ENCODE measurements at places on chromosomes 5 and 9.

- peak; percentile 54 for DNase-seq
These were observed 362.0 kb upstream of the CDH10 start for GRCh38 chr5:25006734-25007133.

- no peak for DNase-seq
These were observed 67.8 kb downstream of the DROSHA start for GRCh38 chr5:31464081-31464480.

GRCh38 chr5:118882666-118883065 is 105.7 kb downstream of the DTWD2 start:
- no peak for DNase-seq

DNA sequence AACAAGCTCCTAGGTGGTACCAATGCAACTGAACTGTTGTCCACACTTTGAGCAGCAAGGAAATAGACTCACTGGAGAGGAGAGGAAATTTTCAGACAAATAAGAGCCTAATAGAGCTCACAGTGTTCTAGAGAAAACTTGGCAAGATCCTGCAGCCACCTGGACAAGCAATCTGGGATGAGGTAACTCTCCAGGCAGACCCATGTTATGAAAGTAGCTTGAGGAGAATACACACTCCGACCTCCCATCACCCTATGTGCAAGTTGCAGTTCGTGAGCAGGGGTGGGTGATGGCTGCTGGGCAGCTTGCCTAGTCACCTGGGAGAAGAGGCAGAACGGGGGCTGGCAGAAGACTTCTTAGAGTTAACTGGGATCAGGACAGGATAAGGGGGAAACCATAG is 102.2 kb downstream of the KLF4 start:
- peak; percentile 10 for DNase-seq

DNA sequence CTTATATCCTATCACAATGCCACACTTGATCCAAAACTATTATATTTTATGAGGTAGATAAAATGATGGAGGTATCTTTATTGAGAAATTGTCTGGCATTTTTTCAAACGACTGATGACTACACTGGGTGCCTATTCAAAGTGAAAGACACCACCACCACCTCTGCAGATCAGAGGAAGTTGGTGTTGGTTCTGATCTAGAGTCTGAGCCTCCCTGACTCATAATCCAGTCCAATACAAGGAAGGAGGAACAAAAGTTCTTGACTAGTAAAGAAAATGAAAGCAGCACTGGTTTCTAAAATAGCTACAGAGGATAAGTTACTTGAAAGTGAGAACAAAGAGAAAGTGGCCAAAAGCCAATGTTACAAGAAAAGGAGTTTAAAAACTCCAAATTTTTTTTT is 139.9 kb downstream of the RFX3 start:
- peak; percentile 3 for DNase-seq

- peak; percentile 49 for DNase-seq
These were observed 648.5 kb downstream of the MTRR start for GRCh38 chr5:8517456-8517855.

DNA sequence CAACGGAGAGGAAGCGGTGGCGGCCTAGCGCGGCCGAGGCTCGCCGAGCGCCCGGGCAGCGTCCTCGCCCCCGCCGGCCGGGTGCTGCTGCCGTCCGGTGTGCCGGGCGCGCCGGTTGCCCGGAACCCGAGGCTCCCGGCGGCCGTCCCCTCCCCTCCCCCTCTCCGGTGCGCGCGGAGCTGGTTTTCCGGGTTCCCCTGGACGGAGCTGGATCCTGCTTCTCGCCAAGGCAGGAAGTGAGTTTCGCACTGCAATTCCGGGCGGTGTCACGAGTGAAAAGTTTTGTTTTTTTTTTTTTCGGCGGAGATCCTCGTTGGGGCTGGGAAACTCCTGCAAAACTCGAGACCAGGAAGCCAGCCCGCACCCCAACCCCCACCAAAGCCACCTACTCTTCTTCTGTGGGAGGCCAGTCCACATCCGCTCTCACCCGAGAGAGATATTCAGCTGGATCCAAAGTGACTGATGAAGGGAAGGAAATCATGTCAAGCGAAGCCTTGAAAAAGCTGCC is at the start of gene ERBIN:
Gene ERBIN, plus strand, starts transcription at position 300 of the 508 bp plus-strand sequence. CDS start 66,144 bp downstream, outside the sequence.
- DNase-seq = peak; percentile 81

DNA sequence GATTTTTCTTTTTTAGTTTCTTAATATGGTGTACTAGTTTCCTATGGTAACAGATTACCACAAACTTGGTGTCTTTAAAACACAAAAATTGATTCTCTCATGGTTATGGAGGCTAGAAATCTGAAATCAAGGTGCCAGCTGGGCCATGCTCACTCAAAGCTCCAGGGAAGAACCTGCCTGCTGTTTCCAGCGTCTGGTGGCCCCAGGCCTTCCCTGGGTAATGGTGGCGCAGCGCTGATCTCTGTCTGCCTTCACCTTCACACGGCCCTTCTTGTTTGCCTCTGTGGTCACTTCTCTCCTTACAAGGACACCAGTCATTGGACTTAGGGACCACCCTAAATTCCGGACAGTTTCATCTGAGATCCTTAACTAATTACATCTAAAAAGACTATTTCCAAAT is 70.5 kb upstream of the GFPT2 start:
- DNase-seq = no peak

- no peak for DNase-seq
These were observed 3.3 kb downstream of the CDK9 start for GRCh38 chr9:127789179-127789578.

GRCh38 chr5:139245637-139246339 is 47.6 kb upstream of the SIL1 start:
- peak; percentile 34 for DNase-seq

- DNase-seq = no peak
These were observed 73.1 kb downstream of the NDFIP1 start for GRCh38 chr5:142181547-142182163.
